ENCODE measurements at places on chromosomes 7 and 10.
A peak's percentile ranks its signal among the peaks of the same experiment; 100 is the strongest.

DNA sequence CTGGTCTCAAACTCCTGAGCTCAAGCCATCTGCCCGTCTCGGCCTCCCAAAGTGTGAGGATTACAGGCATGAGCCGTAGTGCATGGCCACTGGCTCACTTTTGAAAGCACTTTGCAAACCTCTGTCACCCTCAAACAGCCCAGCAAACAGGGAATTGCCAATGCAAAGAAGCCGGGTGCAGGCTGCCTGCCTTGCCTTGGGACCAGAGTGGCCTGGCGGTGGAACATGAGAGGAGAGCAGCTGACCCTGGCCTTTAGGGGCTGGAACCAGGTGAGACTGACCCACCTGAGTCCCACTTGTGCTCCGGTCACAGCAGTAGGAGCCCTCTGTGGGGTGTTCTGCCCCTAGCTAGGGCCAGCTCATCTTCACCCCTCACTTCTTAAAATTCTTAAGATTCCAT, 237.1 kb upstream of the GALNT17 start:
- no peak for DNase-seq

DNA sequence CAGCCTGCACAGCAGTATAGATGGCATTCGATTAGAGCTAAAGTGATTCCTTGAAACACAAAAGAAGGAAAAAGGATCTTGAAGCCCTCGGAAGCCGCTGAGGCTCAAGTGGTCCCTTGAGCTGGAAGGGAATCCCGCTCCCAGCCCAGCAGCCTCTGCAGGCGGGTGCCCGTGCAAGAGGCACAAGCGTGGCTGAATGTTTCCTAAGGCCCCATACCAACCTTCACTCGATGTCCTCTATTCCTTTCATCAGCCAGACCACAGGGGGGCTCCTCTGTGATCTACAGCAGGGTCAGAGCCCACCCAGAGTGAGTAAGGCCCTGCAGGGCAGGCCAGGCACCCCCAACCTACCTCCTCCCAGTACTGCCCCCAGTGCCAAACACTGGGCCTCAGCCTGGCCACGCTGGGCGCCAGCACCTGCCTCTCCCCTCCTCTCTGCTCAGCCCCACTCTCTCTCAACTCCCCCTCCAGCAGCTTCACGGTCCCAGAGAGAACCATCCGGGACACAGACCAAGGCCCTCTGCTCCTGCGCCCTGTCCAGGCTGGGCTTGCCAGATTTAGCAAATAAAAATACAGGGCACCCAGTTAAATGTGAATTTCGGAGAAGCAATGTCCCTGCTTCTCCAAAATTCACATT, 30.5 kb downstream of the EBF3 start:
- no peak for DNase-seq

GRCh38 chr10:123786306-123786705, 105.3 kb downstream of the CPXM2 start:
- no peak for DNase-seq

DNA sequence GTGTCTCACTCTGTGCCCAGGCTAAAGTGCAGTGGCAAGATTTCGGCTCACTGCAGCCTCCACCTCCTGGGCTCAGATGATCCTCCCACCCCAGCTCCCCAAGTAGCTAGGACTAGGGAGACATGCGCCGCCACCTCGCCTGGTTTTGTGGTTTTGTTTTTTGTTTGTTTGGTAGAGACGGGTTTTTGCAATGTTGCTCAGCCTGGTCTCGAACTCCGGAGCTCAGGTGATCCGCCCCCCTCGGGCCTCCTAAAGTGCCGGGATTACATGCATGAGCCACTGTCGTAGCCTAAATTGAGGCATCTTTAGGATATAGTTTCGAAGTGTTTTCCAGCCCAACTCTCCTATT, 781 bp downstream of the ZNF727 start:
- no peak for DNase-seq

- DNase-seq = no peak
These were observed 87.2 kb upstream of the DUSP5 start for GRCh38 chr10:110410329-110411046.

- no peak for DNase-seq
These were observed 510.1 kb downstream of the ARL4A start for GRCh38 chr7:13197501-13197900.

- no peak for DNase-seq
These were observed 8.5 kb upstream of the NFE2L3 start for GRCh38 chr7:26143298-26144048.

- no peak for DNase-seq
These were observed 530.1 kb upstream of the FOXK1 start for GRCh38 chr7:4151926-4152549.

DNA sequence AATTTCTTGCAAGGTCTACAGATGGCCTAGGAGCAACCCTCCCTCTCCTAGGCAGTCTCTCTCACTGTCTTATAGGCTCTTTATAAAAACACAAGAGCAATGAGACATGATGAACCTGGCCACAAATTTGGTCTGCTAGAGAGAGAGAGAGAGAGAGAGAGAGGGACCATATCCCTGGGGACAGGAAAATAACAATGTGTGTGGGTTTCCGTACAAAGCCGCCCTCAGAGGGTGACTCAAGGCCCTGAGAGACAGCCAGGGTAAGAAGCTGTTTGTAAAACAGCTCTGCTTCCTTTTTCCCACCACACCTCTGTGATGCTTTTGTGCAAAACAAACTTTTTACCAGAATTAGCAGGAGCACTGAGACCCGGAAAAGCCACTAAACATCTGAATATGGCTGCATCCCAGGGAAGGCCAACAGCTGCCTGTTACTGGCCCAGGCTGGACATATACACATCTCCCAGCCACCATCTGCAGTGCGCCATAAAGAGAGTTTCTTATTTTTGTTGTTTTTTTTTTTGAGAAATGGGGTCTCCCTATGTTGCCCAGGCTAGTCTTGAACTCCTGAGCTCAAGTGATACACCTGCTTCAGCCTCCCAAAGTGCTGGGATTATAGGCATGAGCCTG, 18.4 kb downstream of the GIMAP5 start:
- DNase-seq = no peak

GRCh38 chr10:22727663-22728062, 13.3 kb upstream of the PIP4K2A start:
- DNase-seq = no peak

- peak; percentile 53 for DNase-seq
These were observed 1.9 kb downstream of the DGKI start for GRCh38 chr7:137844677-137845425.

DNA sequence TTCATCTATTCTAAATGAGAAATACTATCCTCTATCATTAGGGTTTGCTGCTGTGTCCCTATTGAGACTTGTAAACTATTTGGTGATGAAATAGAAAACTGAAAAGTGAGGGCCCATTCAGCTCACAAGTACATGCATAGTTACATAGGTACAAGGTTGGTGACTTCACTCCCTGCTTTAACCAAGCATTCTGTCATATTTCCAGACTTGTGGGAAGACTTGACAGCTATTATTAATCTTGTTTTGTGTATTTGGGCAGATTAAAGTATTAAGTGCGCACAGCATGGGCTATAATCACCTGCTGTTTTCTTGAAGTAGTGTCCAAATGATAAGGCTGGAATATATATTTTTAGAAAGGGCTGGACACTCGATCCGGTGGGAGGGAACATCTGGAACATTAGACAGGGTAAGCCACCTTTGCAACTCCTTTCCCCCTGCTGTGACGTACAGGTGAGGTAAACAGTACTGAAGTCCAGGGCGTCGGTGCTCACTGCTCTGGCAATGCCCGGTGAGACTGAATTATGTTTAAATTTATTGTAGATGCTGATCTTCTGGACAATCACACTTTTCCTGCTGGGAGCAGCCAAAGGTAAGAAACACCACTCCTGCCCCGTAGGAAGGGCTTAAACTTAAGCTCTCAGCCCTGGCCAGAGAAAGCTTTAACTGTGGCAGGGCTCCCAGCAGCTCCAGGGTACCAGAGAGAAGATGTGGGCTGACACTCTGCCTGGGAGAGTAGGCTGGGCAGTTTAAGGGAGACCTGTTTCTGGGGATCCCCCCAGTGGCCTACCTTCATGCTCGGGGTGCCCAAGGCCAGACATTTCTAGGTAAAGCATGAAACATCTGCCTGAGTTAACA, at the start of gene PNLIPRP1:
Gene PNLIPRP1, plus strand, starts transcription at position 370 of the 855 bp plus-strand sequence. Its CDS starts 171 bp downstream, at position 541.
- no peak for DNase-seq

DNA sequence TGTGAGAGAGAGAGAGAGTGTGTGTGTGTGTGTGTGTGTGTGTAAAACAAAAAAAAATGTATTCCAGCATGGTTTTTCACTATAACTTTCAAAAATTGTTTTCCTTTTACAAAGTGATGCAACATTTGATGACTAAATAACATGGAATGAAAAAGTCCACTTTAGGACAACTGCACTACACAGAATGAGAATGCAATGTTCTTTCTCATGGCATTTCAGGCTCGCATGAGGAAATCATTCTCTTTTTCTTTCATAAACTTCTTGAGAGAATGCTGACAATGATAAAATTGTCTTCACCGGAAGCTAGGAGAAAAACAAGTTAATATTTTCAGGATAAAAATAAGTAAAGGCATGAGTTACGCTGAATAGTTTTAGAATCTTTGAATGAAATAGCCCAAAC, 53.7 kb downstream of the SLC16A12 start:
- DNase-seq = no peak

DNA sequence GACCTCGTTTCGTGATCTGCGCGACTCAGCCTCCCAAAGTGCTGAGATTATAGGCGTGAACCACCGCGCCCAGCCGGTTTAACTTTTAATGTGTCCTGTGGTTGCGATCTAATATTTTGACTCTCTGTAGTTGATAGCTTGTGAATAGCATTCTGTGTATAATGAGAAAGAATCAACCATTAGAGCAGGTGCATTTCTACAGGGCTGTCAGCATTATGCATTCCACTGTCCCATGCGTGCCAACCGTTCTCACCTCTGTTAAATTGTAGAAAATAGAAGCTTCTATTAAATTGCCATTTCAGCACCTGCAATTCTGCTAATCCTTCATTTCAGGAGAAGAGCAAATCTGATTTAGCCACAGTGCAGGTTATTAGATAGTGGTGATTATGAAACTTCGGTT, 61.7 kb downstream of the VIM start:
- DNase-seq = no peak

Data from Ammon's horn (tissue), 1 donor.